Calu3 (cell line): ENCODE measurements at places on chromosomes 4 and X.

GRCh38 chrX:103624111-103624510, 4.7 kb upstream of the TCEAL1 start:
- DNase-seq, result no peak

DNA sequence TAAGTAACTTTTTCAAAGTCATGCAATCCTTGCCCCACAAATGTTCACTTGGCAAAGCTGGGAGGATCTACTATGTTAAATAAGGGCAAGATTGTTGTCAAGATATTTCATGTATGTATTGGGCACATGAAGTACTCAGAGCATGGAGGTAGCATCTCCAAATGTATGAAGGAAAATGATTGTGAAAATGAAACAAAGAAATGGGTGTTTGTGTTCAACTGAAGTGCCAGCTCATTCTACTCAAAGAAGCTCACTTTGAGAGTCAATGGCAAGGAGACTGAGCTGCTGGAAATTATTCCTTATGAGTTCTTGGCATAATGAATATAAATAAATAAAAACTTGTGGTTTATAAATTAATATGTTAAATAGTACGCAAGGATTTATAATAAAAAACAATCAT, 124.5 kb upstream of the ARSJ start:
- DNase-seq, result no peak

- DNase-seq, result no peak
Measured at GRCh38 chr4:45841791-45842190, 282.1 kb downstream of the GABRG1 start.

- DNase-seq, result no peak
Measured at GRCh38 chrX:109187473-109188168, 294.3 kb downstream of the GUCY2F start.

- DNase-seq, result no peak
Measured at GRCh38 chr4:2252530-2253091, 9.3 kb downstream of the MXD4 start.

DNA sequence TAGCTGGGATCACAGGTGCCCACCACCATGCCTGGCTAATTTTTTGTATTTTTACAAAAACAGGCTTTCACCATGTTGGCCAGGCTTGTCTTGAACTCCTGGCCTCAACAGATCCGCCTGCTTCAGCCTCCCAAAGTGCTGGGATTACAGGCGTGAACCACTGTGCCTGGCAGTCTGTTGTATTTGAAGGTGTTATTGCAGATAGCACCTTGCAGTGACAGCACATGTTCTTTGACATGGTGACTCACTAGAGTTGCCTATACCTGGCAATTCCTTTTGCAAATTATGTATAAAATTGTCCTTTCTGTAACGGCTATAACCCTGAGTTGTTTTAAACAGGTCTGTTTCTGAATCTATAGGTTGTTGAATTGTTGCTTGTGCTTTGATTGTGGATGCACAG, 7.9 kb downstream of the OGT start:
- no peak for DNase-seq

GRCh38 chr4:2837110-2837903, 6.3 kb upstream of the ADD1 start:
- DNase-seq, result no peak

DNA sequence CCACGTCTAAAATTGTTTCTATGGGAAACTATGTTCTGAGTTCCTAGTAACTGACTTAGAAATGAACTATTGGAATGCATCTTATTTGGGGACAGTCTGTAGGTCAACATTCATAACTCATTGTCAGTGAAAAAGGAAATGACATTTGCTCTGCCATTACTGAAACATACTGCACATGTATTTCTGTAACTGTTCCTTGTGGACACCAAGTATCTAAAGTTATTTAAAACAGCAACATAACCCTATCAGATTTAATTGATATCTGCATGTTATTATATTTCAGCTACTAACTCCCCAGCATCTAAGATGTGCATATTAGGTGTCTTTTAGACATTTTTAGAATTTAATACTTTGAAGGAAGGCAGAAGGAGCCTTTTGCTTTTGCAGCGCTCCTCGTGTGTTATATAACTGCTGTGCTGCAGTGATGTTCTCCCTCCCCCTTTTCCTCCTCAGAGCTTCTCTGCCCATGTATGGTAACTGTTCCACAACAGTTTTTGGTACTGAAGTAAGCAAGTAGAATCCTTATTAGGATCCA, 37.2 kb upstream of the TMEM131L start:
- DNase-seq, result no peak

DNA sequence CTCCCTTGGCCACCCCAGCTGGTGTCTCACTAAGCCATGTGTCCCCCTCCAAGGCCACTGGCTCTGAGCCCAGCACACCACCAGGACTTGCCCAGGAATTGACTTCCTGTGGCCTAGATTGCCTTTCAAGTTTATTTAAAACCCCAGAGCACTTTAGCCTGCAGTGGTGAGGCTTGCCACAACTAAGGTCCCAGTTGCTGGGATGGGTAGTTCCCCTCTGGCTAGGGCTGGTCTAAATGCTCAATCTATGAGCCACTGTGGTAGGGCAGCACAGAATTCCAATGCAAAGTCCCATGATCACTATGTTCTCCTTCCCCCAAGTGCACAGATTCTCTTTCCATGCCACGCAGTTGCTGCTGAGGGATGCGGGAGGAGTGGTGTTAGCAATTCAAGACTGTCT, 61.1 kb upstream of the HCCS start:
- DNase-seq, result no peak

DNA sequence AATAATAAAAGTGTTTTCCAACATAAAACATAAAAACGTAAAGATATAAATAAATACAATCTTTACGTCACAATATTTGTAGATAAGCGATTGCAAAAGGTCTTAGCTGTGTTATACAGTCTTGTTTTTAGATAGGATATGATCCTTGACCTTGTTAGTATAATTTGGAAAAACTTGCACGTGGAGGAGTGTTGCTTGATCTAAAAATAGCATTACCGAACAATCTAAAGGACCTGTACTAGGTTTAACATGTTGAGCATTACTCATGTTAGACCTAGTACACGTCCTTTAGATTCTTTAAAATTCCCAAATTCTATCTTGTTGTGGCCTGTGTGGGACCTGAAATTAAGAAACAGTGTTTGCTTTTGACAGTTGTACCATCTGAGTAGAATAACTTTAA, 1.6 kb downstream of the METAP1 start:
- no peak for DNase-seq

DNA sequence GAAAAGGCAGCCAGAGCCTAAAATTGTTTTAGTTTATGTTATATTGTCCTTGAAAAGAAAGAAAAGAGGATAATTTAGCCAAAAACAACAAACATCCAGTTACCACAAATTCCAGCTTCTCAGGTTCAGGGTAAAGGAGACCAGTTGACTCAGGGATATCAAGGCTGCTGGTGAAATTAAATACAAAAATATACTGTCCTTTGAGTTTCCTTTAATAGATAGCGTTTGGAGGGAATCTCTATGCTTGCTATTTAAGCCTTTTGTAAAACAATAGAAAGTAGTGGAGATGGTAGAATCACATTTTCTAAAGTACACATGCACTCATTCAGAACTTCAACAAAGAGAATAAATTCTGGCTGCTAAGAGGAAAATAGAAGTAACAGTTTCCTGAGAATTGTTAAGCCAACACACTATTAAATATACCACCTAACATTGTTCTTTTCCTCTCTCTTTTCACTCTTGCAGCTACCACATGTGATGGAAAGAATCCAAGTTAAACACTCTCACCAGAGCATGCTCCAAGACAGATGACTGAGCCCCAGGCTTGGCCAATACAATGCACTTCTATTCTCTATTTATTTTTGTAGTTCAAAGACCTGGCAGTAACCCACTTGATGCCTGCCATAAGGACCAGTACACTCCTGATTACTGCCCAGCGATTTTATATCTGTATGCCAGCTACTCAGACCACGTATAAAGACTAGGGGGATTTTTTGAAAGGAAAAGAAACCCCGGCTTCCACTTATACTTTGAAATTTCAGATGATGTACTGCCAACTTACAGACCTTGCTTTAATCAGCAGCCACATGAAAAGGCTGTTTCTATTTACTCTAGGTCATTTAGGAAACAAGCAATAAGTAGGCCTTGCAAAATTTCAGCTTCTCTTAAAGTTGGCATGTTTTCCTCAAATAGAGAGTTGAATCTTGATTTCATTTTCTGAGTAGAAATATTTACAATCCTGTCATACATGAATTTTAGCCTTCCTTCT, 756.9 kb downstream of the FAT4 start:
- no peak for DNase-seq

- DNase-seq, result peak; percentile 7
Measured at GRCh38 chr4:145623831-145624230, 4.6 kb downstream of the MMAA start.

DNA sequence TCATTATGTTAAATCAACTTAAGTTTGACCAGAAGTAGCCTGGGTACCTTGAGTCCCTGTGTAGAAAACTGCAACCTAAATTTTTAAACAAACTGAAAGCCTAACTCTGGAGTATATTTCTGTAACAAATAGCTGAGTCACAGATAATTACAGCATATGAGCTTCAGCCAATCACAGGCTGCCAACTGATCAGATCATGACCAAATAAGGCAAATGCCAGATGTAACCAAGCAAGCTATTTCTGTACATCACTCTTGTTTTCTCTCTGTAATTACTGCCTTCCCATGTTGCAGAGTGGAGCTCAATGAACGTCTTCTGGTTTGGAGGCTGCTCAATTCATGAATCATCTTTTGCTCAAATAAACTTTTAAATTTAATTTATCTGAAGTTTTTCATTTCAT, 980.9 kb upstream of the DIAPH2 start:
- no peak for DNase-seq

GRCh38 chr4:176957353-176958118, 164.8 kb upstream of the VEGFC start:
- DNase-seq, result no peak

- DNase-seq, result peak; percentile 2
Measured at GRCh38 chr4:158873795-158874401, 105.1 kb downstream of the FNIP2 start.

DNA sequence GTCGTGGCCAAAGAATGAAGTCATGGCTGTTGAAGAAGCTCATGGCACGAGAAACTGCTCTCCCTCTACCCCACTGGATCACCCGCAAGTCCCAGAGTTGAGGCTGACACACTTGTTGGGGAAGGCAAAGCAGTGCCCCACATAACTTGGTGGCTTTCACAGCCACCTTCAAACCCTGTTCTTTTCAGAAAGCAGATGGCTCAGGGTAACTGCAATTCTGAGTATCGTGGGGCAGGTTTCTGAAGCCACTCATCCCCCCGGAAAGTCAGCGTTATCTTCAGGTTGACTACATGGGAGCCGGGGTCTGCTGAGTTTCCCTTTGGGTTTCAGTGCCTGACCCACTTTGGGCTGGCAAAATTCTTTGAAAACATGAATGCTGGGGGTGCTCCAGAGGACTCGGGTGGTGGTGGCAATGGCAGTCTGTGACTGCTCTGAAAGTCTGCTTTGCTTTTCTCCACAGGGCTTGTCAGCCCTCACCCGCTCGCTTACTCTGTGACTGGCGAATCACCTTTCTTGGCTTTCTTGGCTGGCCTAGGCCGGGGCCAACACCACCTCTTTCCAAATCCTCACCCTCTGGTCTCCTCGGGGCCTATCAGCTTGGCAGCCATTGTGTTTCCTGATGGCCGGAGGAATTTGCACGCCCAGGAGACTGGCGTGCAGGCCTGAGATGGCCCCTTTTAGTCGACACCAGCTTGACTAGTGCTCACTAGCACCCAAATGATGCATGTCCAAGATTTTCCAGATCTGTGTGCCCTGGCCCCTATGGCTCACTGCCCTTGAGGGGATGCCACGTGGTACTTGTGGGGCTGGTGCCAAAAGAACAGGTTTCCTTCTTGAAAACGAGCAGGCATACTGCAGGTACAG, 7.3 kb downstream of the PPP1R3F start:
- DNase-seq, result no peak

- no peak for DNase-seq
Measured at GRCh38 chrX:70166601-70167590, 10.4 kb upstream of the DGAT2L6 start.
